Muscle of leg (tissue), 16 donors: ENCODE measurements at places on chromosomes 2 and 18. TPM values are rescaled to one million over a fixed set of nuclear protein-coding genes. Genes with fewer than 3 reads are reported as not detected.

DNA sequence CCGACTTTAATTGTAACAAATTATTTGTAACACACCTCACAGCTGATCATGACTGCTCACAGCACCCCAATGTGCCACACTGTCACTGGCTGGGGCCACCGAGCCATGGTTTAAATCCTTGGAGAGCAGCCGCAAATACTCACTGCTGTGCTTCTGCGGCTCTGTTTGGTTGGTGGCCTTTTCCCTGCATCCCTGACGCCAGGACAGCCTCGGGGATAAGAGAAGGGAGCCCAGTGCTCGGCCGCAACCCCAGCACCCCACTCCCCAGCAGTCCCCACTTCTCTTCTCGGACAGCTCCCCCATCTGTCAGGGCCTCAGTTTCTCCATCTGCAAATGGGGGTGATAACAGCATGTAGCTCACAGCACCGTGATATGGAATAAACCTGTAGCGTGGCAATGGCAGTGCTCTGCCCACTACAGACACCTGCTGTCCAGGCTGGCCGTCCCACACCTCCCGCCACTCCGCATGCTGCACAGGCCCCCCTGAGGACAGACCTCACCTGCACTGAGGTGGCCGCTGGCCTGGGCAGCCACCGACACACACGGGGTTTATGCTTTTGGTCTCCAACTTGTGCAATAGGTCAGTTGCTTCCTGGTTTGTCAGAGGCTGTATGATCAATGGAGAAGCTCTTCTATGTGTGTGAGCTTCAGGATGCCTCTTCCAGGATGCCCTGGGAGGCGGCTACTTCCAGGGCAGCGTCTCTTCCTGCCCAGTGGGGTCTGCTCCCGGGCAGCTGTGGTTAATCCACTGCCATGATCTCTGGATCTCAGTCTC, 87.1 kb downstream of the NDUFA10 start:
- no peak for DNase-seq

The BCS1L gene
- polyA plus RNA-seq = 34.9 TPM

The RAD51AP2 gene
- 0.13 TPM for polyA plus RNA-seq

DNA sequence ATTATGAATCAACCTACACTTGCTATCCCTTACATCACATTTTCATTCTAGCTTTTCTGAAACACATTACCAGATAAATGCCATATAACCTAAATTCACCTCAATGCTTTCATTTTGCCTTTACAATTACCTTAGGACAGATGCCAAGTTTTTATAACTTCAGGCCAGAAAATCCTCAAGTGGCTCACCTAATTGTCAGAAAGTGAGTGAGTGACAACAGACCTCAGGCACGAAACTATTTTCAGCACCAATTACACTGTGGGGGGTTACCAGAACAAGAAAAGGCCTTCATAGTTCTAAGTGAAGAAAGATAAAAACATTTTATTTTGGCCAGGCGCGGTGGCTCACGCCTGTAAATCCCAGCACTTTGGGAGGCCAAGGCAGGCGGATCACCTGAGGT, 52.3 kb upstream of the ST8SIA5 start:
- DNase-seq = no peak

The NT5DC4 gene
- not detected for polyA plus RNA-seq

The AGBL5 gene
- 18.4 TPM for polyA plus RNA-seq

The LCLAT1 gene
- polyA plus RNA-seq = 7.0 TPM

DNA sequence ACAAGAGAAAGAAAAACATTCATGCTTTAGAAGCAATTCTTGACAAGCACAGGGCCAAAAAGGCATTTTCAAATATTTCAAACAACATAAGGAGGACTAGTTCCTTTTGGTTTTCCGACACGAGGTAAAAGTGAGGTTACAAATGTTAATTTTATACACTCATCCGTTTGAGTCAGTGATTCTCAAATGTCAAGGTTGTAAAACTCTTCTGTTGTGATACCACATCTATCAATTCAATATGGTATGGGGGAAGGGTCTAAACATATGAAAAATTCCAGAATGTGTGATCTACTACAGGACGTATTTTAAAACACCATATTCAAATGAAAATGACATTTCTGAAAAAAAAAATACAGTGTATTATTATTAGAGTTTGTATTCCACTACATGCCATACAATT, 52.7 kb downstream of the TGIF1 start:
- no peak for DNase-seq

DNA sequence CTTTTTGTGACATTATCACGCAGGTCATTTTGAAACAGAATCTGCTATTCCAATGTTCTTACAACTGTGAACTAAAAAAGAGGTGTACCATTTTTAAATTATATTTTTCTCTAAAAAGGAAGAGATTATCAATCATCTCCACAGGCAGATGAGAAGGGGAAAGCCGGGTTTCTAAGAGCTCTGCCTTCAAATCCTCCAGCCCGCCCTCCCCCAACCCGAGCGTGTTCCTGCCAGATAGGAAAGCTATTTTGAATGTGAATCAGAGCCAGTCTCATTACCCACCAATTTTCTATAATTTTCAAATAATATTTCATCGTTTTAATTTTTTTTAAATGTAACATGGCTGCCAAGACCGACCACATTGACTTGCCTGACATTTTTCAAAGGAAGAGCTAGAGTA, 65.9 kb downstream of the KCNF1 start:
- DNase-seq = peak; percentile 41

The IL36G gene
- polyA plus RNA-seq = 0.28 TPM

The COPS7B gene
- polyA plus RNA-seq = 40.7 TPM

DNA sequence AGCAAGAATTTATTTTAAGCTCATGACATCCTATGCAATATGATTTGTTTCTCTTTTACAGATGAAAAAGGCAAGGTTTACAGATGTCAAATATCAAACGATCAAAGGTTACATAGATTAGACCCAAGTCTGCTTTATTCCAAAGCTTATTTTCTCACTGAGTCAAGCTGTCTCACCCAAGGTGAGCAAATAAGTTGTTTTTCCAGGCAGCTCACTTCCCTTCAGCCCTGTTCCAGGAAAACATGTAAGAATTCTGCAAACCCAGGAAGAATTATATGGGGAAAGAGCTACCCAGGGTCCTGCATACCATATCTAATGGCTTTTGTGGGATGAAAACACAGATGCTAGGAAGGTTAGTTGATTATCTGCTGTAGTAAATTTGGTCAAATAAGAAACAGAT, 57.7 kb upstream of the SCN9A start:
- no peak for DNase-seq

GRCh38 chr18:75048776-75049454, 160.0 kb downstream of the PTGR3 start:
- DNase-seq = no peak

DNA sequence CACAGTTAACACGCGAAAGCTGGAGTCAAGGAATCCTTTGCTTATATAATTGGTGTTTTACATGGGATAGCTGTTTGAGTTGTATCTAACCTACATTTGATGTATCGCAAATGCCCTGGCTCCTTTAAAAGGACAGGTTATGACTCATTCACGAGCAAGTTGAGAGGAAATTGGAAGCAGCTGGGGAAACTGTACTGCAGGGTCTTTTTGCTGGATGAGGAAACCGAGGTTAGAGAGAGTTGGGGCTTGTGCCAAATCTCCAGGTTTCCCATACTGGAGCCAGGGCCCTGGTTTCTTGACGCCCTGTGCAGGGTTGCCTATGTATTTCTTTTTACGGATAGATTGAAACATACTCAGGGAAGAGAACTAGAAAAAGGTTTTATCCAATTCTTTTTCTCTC, 60.0 kb upstream of the SPTBN1 start:
- peak; percentile 18 for DNase-seq

DNA sequence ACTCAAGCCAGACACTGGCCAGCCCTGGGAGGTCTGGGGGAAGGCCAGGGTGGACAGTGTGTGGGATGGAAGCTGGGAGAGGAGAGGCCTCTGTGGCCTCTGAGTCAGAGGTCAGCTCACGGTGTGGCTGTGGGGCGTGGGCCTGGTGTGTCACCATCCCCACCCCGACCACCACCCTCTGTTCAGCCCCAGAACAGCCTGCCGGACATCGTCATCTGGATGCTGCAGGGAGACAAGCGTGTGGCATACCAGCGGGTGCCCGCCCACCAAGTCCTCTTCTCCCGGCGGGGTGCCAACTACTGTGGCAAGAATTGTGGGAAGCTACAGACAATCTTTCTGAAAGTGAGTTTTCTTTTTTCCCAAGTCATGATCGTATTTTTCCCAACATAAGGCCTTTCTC, 110.5 kb downstream of the DYSF start:
- no peak for DNase-seq

DNA sequence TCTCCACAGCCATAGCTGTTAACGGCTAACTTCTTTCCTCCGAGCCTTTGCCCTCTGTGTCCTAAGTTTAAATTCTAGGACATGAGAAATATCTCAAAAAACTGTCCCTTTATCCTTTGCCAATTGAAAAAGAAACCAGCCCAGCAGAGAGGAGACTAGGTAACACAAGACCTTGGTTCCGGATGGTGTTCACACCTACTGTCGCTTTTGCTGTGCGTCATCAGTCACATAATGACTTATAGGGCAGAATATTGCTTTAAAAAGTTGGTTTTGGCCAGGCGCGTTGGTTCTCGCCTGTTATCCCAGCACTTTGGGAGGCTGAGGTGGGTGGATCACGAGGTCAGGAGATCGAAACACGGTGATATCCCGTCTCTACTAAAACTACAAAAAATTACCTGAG, 66.2 kb downstream of the SP3 start:
- DNase-seq = no peak

The ALPP gene
- not detected for polyA plus RNA-seq

GRCh38 chr2:180184506-180184905, 177.4 kb upstream of the CWC22 start:
- DNase-seq = no peak

DNA sequence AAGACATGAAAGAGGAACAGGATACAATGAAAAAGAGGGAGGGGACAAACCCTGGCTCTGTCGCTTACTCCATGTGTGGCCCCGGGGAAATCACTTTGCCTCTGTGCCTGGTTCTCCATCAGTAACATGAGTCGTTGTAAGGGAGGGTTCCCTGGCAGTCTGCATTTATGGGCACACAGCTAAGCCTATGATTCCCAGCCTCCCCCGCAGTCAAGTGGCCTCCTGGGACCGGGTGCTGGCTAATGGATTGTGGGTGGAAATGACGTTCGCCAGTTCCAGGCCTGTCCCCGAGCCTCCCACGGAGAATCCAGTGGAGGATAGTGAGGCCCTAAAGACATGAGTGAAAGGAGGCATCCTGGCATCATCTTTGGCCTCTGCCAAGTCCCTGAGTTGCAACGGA, 42.7 kb downstream of the SFXN5 start:
- no peak for DNase-seq

DNA sequence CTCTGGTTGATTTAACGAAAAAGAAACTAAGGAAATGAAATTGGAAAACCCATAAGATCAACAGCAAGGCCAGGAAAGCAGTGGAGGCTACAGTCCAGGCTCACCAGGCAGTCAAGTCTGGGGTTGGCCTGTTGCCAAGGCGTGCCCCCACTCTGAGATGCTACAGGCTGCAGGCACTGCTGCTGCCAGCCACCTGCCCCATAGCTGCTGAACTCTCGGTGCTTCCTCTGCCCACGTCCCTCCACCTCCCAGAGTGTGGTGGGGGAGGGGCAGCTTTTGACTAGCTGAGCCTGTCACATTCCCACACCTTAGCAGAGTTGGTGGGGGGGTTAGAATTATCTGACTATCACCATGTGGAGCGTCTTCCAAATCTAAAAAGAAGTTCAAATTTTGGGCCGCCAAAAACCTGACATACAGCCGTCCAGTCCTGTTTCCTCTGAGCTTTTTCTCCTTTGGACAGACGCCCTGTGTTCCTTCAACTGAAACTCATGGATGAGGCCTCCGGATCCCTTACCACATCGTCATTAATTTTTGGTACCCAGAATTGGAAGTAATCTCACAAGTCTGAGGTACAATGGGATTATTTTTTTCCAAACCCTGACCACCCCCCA, 3.9 kb upstream of the SH3RF3 start:
- DNase-seq = peak; percentile 30

- no peak for DNase-seq
These were observed 1079.9 kb upstream of the PIK3C3 start for GRCh38 chr18:40875101-40875615.

DNA sequence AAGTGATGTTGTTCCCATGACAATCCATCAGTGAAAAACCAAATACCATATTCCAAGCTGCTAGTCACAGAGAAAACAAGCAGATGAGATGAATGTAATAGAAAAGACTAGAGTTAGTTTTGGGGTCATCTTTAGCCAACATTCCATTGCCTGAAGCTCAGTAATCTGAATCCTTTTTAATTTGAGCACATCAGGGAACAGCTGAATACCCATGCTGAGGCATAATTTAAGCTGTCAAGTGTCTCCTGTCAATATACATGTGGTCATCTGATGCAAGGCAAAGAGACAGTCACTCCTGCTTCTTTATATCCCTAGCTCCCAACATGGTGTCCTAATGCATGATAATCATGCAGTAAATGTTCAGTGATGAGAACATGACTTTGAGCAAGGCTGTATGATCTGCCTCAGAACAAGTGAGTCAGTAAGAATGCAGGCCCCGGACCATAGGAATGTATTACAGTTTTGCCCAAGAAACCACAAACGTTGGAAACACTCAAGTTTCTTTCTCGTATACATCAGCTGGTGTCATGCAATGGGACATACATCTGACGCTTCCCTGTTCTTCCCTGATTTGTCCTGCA, 48.0 kb downstream of the CDK15 start:
- peak; percentile 29 for DNase-seq

DNA sequence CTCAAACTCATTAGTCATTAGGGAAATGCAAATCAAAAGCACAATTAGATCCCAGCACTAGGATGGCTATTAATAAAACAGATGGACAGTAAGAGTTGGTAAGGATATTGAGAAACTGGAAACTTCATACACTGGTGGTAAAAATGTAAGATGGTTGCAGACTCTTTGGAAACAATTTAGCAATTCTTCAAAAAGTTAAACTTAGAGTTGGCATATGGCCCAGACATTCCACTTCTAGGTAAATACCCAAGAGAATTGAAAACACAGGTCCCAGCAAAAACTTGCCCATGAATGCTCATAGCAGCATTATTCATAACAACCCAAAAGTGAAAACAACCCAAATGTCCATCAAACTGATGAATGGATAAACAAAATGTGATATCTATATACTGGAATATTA, 84.9 kb upstream of the ZFP36L2 start:
- no peak for DNase-seq
